ENCODE measurements at places on chromosomes 1 and 21.
A peak's percentile ranks its signal among the peaks of the same experiment; 100 is the strongest.

GRCh38 chr1:34781844-34782391 lies 904 bp downstream of the GJB3 start:
- DNase-seq = no peak

GRCh38 chr1:155499953-155500639 lies 62.5 kb downstream of the ASH1L start:
- DNase-seq = no peak

GRCh38 chr1:9768983-9769382 lies 54.8 kb downstream of the CLSTN1 start:
- no peak for DNase-seq

- DNase-seq = no peak
Measured at GRCh38 chr1:33957854-33958253, 94.0 kb downstream of the HMGB4 start.

GRCh38 chr1:40712405-40712944 lies 21.0 kb downstream of the NFYC start:
- no peak for DNase-seq

DNA sequence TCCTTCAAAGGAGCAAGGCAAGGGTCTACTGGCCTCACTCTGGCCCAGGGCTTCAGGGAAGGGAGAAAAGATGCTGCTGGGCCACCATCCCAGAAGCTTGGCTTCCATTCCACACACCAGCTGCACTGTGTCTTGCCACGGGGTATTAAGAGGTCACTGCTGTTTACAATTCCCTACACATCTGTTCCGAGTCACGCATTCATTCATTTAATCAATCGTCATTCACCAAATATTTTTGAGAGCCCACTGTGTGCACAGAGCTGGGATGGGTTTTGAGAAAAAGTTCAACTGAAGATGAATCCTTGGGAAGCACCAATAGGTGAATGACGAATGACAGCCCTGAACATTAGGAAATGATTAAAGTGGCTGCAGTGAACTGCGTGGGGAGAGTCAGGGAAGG lies 101.7 kb downstream of the NAV1 start:
- no peak for DNase-seq

DNA sequence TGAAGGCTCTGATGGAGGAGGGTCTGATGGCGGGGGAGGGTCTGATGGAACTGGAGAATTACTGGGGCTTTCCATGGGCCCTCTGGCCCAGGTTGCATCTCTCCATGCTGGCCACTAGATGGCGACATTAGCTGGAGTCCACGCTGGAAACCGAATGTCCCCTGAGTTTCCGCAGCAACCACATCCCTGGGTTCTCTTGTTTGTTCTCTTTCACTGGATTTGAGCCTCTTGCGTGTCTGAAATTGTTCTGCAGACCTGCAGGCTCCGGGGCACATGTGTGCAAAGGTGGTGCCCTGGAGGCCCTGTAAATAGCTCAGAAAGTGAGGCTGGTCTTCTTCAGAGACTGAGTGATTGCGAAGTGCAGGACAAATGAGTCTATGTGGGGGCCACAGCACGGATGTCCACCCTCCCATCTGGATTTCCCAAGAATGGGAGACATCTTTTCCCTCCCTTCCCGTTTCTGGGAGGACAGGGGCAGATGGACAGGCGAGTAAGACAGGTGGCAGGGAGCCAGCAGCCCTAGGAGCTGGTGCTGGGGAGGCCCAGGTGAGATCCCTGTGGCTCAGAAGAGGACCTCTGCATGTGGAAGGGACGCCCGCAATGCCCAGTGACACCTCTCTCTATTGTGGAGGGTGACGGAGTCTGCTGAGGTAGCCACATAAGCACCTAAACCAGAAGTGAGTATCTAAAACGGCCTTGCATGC lies 73.2 kb upstream of the ABCG1 start:
- peak; percentile 75 for DNase-seq

GRCh38 chr1:44652445-44653106 lies 21.7 kb downstream of the TMEM53 start:
- peak; percentile 77 for DNase-seq

DNA sequence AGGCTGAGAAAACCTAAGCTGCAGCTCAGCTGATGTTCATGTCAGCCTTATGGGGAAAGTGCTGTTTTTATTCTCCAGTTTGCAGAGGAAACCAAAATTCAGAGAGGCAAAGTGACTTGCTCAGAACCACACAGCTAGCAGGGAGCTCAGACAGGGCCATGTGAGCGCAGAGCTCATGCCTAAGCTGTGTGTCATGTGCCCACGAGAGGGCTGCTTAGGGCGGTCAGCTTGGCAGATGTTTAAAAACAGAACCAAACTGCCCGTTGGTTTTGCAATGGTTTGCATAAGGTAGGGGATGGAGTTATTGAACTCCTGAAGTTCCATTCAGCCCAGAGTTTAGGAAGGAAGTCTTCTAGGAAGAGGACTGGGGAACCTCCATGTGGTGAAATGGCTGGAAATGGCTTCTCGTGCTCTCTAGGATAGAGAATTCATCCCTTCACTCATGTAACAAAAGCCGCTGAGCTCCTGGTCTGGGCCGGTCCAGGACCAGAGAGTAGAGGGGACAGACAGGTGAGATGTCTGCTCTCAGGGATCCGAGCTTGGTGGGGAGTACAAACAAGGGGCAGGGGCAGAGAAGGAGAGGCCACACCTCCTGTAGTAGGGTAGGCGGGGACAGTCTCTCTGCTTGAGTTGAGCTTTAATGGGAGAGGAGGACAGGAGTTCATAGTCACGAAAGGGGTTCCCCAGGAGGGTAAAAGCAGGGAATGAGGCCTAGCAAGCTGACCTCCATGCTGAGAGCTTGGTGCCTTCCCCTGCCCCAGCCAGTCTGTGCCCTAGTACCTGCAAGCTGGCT lies 46.9 kb downstream of the ARHGEF10L start:
- DNase-seq = no peak

- DNase-seq = no peak
Measured at GRCh38 chr1:18687273-18687672, 56.6 kb downstream of the PAX7 start.

DNA sequence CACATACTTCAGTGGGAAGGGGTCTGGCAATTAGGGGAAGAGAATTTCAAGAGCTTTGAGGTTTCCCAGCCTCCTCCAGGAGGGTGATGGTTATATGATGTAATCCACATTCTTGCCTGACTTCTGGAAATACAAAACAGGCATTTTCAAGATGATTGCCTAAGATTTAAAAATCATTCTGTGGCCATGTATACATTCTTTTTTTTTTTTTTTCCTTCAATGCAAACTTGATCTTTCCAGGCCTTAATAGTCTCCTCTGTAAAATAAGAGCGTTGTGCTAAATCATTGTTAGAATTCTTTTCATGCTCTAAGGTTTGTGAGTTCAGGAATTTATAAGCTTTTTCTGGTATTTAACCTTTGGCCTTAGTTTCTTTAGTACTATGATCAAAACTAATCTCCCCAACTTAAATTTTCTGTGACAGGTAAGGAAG lies 192.3 kb upstream of the HMCN1 start:
- DNase-seq = no peak

DNA sequence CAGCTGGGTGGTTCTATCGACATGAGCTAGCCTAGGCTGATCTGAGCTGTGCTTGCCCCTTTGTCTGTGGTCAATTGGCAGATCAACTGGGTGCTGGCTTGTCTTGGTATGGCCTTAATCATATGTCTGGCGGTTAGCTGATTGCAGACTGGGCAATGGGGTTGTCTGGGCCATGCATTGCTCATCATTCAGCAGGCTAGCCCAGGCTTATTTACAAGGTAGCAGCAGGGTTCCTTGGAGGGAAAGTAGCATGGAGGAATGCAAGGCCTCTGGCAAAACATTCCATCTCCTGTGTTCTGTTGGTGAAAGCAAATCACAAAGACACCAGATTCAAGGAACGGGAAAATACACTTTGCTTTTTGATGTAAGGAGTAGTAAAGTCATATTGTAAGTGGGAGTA lies 84.0 kb upstream of the IVNS1ABP start:
- no peak for DNase-seq

GRCh38 chr1:47534436-47534835 lies 96.6 kb downstream of the FOXD2 start:
- no peak for DNase-seq

GRCh38 chr1:6519491-6519934 lies 28.0 kb upstream of the PLEKHG5 start:
- DNase-seq = no peak

GRCh38 chr1:113095790-113096455 lies 22.9 kb downstream of the LRIG2 start:
- DNase-seq = no peak

GRCh38 chr1:29172415-29172939 lies 9.2 kb downstream of the SRSF4 start:
- no peak for DNase-seq

DNA sequence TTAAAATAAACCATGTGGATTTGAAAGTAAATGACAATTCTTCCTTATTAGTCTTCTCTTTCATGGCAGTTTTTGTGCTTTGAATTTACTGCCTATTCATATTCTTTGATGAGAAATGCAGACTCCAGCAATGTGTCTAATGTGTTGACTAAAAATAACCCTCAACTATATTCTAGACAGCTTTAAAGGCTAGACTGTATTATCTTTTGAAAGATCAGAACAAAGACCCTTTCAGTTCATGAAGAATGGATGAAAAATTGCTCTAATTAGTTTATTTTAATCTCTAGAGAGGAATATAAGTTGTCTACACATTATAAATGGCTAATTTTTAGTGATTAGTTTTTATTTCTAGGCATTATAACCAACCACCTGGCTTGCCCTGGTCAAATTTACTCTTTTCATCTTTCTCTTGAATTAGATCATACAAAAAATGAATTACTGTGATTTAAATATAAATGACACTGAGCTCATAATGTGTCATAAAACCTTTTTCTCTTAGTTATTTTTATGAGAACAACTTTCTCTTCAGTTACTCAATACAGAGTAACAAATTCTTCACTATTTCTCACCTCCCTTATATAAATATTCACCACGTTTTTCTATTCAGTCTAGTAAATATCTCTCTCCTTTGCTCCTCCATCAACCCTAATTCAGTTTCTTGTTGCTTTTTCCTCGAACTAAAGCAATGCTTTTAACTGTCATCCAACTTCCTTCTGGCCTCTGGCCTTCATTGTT lies 428.5 kb upstream of the TMPRSS15 start:
- no peak for DNase-seq

GRCh38 chr1:186845576-186846210 lies 16.9 kb downstream of the PLA2G4A start:
- DNase-seq = no peak

GRCh38 chr1:30965924-30966599 lies 57.5 kb upstream of the SDC3 start:
- DNase-seq = no peak

GRCh38 chr21:29077651-29078090 lies 4.2 kb upstream of the CCT8 start:
- DNase-seq = peak; percentile 36

DNA sequence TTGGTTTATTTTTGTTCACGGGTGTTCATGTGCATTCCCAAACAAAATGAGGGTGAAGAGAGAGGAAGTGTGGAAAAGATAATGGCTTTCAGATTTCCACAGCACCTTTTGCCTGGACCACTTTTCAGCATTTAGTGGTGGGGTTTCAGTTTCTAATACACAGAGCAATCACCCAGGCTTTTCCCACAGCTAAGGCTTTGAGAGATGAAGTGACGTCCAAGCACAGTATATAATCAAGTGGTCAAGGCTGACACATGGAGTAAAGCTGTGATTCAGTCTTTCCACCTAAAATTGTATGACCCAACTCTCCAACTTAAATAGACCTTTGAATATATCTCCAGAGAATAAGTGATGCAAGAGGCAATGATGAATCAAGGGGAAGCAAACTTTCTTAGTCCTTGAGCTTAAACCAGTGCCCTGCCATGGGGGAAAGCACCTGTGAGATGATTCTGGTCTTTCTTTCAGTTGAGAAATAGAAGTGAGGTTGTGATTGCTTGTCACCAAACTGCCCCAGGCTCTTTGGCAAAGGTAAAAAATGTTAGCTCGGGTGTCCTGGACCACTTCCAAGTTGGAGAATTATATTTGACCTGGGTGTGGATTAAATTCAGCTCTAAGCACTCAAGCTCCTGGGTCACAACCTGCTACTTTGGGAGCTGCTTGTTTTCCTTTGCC lies 2.4 kb upstream of the PIK3R3 start:
- no peak for DNase-seq

DNA sequence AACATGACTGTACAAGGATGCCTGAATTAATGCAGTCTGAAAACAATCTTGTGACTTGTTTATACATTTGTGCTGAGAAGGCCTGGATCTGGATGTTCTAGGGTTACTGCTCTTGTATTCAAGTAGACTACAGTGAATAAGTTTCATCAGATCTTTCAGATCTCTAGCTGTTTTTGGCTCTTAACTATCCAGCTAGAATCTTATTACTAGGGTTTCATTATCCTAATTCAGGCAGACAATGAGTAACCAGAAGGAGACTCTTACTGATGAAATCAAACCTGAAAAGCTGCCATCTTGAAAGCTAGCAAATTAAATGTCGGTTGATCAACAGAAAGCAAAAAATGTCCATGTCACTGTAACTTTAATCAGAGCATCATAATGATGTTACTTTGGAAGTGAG lies 112.5 kb upstream of the KCNK2 start:
- DNase-seq = no peak

DNA sequence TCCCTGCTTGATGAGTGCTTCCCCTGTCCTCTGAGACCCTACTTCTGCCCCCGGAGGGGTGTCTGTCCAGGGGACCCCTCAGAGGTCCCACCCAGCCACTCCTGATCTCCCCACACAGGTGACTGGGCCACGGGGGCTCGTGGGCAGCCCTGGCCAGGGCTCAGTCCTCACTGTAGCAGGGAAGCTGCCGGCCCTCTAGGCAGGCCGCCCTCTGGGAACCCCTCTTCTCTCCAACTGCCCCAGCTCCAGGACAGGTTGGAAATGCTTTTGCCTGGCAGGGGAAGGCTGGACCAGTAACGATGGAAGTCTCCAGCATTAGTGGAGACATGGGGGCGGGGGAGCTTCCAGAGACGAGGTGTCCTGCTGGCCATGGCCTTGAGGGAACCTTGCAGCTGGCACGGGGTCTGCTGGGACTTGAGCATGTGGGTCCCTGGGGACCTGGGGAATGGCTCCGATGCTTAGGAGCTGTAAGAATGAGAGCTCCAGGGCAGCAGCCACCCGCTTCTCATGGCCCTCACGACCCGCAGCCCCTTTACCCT lies 3.1 kb upstream of the FNDC10 start:
- DNase-seq = no peak

DNA sequence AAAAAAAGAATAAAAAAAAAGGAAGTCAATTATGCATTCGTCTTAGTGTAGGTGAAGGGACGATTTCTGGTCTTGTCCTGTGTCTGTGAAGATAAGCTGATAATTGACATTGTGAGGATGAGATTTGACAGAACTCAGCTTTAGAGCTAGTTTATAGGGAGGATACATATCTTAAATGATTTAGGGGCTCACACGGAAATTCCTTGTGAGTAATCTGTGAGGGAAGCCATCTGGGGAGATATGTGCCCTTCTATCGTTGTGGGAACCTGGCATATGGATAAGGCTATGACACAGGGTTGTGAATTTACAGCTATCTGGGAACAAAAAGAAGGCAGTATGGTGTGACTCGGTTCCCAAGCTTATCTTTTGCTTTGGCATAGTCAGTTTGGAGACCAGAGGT lies 71.1 kb downstream of the RABGAP1L start:
- no peak for DNase-seq

- no peak for DNase-seq
Measured at GRCh38 chr1:229694053-229694693, 68.1 kb downstream of the URB2 start.
